ENCODE measurements at places on chromosomes 2 and 18.

DNA sequence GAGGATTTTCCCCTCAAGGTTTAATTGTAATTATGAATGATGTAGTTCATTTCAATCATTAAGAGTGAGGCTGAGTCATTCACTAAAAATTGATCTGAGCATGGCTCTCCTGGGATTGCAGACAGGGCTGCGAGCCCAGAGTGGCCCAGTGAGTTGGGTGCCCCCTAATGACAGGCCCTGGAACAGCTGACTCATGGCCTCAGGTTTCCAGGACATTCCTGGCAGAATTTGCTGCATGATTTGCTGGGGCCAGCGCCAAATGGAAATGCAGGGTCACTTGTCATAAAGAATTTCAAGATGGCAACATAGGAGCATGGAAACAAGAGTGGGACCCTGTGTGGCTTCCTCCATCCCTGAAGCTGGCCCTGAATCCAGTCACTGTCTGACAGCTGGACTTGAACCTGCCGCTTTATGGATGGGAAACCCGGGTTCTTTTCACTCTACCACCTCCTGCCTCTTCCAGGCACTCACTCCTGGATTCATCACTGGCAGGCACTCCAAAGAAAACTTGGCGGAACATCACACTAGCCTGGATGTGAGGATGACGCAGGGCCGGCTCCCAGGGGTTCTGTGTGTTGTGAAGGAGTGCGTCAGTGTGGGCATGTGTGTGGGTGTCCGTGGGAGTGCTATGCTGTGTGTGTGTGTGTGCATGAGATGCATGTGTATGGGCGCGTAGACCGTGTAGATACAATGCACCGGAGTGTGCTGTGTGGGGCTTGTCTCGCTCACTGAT, 15.2 kb downstream of the OTOF start:
- peak; percentile 63 for DNase-seq

- DNase-seq = peak; percentile 38
Observed at GRCh38 chr2:154402213-154402612, 296.3 kb upstream of the KCNJ3 start.

DNA sequence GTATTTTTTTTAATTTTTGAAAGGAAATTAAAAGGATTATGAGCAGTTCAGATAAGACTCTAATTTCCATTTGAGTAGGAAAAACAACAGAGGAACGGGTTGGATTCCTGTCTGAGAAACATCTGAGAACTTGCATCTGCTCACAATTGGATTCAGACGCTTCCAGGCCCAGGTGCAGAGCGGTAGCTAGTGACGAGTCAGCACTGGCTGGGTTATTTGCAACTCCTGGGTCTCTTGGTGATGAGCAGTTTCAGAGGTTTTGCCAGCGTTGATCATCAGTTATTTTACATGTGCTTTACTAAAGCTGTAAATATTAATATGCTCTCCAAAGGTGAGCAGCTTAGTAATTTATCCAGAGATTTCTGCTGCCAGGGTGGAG, 39.1 kb upstream of the B3GNT7 start:
- peak; percentile 9 for DNase-seq

- DNase-seq = no peak
Observed at GRCh38 chr2:109448207-109448606, 165.6 kb downstream of the SEPTIN10 start.

DNA sequence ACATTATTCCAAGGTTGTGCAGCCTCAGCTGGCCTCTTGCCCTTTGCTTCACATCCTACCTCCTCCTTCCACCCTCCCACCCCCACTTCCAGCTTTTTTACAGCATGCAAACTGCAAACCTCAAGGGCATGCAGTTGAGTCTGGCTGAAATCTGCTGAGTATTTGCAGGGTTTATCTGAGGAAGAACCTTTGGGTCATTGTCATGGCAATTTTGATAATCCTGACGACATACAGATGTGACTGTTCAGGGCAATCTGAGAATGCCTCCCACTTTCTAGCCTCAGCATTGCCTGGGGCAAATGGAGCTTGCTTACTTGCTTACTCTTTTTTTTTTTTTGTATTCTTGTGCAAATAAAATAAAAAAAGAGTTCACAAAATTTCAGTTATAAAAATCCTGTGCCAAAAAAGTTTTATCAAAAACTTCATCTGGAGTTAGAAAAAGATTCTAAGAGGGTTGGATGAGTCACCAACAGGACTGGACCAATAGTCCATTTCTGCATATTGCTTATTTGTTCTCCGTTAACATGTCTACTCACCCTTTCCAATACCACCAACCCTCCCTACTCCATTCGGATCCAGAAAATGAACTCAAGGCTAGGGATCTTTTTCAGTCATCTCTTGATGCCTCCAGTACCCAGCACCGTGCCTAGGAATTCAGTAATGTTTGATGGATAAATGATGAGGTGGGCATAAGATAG, 23.6 kb upstream of the LHCGR start:
- no peak for DNase-seq

GRCh38 chr2:138209009-138209408, 244.7 kb downstream of the HNMT start:
- DNase-seq = no peak

DNA sequence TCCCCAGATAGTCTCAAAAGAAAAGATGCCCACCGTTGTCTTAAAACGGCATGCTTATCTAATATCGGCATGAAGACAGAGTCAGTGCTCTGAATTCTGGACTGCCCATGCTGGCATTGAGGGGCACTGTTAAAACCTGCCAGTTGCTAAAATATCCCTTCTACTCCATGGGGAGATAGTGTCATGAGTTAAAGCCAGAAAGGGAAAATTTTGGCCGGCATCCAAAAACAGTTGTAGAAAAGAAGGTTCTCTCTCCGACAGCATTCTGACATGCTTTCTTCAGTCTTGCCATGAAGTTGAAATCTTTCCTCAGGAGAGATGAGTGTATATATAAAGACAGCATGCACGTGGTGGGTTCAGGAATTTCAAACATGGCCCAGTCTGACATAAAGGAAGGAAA, 401.3 kb upstream of the PIK3C3 start:
- no peak for DNase-seq

DNA sequence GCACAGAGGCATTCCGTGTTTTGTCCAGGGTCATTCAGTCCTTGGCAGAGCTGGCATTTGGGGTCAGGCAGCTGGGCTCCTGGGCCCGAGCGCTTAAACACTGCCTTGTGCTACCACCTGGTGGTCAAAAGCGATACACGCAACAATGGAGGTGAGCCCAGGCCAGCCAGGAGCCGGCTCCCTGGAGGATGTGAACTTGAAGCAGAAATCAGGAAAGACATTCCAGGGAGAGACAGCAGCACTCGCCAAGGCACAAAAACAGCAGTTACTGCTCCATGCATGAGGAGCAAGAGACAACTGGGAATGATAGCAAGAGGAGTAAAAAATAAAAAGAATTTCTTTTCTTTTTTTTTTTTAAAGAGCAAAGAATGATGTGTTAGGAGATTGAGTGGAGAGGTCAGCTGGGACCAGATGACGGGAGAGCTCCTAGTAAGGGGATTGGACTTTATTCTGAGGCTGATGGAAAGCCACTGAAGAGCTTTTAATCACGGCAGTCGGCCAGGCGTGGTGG, 20.7 kb downstream of the SCYGR8 start:
- DNase-seq = peak; percentile 83

DNA sequence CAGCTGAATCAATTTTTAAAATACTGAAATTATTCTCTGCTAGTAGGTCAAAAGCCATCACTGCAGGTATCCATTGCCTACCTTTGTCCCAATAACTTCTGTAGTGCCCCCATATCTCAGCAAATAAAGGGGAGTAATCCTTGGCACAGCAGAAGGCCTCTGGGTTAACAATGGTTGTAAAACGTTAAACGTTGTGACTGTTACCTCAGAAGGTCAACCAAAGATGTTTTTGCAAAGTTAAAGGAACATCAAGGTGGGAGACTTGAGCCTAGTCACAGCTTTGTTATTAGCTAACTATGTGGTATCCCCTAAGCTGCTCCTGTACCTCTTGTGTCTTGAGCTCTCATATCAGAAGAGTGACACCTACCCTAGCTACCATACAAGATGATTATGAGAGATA, 60.5 kb downstream of the COX7A2L start:
- no peak for DNase-seq

All from fibroblast of the aortic adventitia (primary cell).